ENCODE measurements at places on chromosomes 1 and 21.

- peak; percentile 63 for DNase-seq
These were observed 36.9 kb upstream of the TARBP1 start for GRCh38 chr1:234515821-234516241.

DNA sequence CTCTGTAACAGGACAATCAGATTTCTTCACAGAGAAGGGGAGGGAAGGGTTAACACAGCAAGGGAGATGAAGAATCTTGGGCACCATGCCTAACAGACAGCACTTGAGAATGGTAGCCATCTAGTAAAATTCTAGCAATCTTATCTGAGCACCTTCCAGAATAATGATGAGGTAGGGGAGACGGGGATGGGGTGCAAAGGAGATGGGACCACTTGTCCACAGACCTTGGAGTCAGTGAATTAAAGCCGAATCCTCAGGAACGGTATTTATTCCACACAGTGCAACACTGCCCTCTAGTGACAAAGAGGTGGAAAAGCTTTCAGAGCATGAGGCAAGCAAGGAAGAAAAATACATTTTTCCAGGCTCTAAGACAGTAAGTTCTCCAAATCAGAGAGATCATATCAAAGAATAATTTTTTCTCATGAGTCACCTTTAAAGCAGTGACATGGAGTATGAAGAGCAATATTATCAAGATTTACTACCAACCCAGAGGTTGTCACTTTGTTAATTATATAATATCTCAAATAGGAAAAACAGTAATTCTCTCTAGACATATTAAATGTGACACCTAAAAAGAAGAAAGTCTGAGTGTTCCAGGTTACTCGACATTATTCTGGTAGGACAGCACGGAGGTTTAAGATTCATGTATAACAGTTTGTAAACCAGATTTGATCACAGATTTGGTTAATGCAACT is 43.3 kb upstream of the LPAR3 start:
- peak; percentile 54 for DNase-seq

DNA sequence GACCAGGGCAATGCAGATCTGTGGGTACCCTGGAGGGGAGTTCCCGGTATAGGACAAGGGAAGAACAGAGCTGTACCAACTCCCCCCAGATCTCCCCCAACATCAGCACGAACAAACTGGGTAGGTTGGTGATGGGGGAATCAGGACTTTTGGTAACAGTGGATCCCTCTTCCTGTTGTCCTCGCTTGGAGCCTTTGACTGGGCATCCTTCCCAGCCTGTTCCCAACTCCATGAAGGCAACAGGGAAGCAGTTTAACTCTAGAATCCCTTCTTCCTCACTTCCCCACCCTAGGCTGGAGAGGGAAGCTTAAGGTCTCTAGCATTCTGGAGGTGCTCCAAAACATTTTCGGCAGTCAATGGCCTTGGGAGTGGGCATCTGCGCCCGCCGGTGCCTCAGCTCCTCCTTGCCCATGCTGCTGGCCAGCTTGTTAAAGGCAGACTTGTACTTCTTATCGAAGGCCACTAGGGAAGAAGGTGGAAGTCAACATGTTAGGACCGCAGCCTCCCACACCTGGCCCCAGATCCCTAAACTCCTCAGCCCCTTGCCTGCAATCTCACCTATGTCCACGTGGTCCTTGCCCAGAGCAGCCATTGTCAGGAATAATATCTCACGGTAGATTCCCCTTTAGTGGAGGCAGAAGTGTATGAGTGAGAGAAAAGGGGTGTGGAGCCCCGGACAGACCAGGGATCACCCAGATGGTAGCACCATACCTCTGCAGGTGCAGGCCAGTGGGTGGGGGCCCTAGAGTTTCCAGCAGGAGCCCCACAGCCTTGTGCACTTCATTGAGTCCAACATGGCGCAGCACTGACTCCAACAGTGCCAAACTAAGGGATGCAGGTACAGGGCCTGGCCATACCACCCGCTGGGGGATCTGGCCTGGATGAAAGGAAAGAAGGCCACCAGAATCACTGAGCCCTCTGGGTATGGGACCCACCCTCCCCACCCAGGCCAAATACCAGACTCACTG is 7.5 kb upstream of the GATAD2B start:
- no peak for DNase-seq

DNA sequence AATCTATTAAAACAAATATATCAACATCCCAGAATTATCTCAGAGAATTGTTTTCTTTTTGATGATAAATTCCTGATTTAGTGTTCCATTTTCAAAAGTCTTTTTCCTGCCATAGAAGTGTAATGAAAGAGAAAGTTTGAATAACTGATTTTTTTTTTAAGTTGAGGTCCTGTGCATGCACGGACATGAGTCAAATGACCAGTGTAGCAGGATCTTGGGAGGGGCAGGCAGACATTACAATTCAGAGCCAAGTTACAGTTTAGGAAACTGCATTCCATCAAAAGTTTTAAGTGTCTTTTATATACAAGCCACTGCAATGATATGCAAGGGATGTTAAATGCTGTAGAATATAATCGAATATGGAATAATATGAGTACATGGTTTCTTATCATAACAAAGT is 227.5 kb downstream of the HMCN1 start:
- no peak for DNase-seq

- peak; percentile 67 for DNase-seq
These were observed 194.6 kb downstream of the NRIP1 start for GRCh38 chr21:14869984-14870852.

- peak; percentile 34 for DNase-seq
These were observed 68.3 kb upstream of the BCAR3 start for GRCh38 chr1:93749894-93750301.

GRCh38 chr1:80282536-80282935 is 1276.0 kb upstream of the ADGRL4 start:
- no peak for DNase-seq

- no peak for DNase-seq
These were observed 15.9 kb upstream of the TTF2 start for GRCh38 chr1:117044217-117044616.

DNA sequence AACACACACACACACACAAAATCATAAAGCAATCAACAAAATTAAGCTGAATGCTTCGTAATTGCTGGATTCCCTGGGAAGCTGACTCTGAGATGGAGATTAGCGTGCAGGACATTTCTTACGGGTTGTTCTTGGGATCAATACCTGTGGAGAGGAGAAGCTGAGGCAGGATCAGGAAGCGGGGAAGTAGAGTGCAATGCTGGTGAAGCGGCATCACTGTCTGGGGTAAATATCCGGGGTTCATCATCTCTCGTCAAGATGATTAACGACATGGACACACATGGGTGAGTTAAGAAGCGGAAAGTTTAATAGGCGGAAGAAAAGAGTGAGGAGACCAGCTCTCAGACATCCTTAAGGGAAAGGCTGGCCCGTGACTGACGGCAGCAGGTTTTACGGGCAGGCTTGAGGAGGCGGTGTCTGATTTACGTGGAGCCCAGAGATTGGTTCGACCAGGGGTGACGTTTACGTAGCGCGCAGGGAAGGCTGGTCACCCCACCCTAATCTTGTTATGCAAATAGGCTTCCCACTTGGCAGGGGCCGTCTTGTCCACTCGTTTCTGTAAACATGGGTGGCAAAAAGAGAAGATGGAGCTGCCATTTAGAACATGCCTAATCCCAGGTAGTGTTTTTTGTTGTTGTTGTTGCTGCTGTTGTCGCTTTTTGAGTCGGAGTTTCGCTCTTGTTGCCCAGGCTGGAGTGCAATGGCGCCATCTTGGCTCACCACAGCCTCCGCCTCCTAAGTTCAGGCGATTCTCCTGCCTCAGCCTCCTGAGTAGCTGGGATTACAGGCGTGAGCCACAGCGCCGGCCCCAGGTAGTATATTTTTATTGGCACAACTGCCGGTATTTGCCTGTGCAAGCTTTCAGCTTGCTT is 135.6 kb upstream of the KCNJ15 start:
- DNase-seq: no peak

- DNase-seq: peak; percentile 98
These were observed 194.0 kb downstream of the TOMM20 start for GRCh38 chr1:234934611-234935033.

- no peak for DNase-seq
These were observed 259.9 kb downstream of the FAF1 start for GRCh38 chr1:50700214-50700613.

GRCh38 chr1:233730809-233731208 is 116.9 kb downstream of the KCNK1 start:
- DNase-seq: no peak

DNA sequence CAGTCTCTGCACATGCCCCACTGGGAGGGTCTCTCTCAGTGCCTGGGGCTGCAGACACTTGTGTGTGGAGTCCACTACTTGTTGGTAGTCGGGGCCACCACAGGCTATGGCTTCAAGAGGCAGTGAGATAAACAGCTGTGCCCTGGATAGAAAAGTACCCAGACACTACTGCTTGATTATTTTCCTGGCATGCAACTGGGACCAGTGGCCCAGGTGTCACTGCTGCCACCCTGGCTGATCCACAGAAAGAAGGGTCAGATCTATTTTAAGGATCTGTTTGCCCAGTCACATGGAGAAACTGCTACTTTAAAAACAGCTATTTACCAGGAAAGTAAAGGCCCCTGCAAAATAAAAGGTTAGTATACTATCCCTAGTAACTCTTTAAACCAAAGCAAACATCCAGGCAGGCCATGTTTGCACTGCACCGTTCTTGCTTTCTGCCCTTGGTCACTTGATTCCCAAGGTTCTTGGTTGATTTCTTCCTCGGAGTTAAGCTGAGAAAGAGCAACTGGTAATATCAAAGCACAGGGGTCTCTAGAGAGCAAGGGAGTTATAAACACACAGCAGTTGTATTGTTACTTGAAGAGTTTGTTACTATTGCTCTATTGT is 99.9 kb downstream of the GLUL start:
- DNase-seq: no peak

DNA sequence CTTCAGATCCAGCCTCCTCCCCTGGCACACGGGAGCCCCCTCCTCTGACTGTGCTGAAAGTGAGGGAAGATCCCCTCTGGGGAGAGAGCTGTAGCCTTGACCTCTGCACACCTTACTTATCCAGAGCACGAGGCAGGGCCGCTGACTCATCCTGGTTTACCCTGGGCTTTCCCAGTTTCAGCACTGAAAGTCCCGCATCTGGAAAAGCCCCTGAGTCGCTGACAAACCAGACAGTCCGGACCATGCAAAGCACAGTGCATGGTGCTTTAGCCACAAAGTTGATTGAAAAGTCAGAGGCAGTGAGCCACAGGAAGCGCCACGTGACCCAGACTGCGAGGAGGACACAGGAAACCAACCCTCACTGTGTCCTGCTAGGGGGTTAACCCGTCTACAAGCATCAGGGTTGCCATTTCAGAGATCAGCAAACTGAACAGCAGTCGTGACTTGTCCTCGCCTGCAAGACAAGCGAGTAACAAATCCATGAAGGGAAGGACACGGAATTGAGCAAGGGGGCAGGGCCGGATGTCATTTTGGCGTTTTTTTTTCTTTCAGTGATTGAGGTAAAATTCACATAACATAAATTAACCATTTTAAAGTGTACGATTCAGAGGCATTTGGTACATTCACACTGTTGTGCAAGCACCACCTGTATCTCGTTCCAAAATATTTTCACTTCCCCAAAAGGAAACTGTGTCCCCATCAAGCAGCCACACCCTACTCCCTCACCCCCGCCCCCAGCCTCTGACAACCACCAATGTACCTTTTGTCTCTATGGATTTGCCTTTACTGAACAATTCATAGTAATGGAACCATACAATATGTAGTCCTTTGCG is 19.9 kb upstream of the IFNGR2 start:
- DNase-seq: peak; percentile 99

GRCh38 chr1:5758859-5759578 is 233.2 kb downstream of the NPHP4 start:
- no peak for DNase-seq

DNA sequence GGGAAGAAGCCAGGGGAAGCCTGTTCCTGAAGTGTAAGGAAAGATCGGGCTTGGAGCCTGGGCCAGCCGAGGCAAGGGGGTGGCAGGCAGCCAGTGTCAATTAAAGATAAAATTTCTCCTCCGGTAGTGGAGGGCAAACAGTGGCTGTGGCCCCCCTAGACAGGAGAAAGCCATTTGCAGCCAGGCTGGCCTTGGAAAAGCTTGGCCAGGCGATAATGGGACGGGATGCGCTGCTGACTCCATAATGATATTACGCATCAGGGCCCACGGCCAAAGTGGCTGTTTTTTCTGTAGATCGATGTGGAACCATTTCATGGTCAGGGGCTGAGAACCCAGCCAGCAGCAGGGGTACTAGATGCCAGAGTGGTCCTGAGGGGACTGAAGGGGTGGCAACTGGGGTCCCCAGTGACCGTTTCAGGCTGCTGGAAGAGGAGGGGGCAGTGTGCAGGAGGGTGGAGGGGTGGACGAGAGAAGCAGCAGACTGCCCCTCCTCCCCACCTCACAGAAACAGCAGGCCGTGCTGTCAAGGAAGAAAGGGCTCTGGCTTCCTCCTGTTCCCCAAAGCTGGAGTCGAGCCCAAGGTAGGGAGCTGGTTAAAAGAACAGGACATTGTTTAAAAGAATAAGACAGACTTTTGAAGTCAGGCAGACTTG is 25.2 kb downstream of the KCNC4 start:
- DNase-seq: no peak

- DNase-seq: peak; percentile 1
These were observed 39.5 kb upstream of the FAM20B start for GRCh38 chr1:178986204-178986603.

DNA sequence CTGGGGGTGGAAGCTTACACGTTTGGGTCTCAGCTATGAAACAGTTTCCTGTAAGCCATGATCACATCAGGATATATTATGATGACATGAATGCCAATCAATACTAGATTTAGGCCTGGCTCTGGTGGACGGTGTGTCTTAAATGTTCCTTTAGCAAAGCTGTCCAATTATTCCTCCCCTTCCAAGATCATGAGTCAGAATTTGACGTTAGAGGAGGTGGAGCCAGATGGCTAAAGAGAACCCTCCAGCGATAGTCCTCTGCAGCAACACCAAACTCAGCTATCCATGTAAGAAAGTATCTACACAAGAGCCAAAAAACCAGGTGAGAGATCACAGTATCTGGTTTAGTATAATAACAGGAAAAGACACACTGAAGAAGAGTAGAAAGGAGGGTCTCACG is 47.8 kb downstream of the PACC1 start:
- no peak for DNase-seq

- no peak for DNase-seq
These were observed 3.7 kb downstream of the OLFML3 start for GRCh38 chr1:113982949-113983348.

DNA sequence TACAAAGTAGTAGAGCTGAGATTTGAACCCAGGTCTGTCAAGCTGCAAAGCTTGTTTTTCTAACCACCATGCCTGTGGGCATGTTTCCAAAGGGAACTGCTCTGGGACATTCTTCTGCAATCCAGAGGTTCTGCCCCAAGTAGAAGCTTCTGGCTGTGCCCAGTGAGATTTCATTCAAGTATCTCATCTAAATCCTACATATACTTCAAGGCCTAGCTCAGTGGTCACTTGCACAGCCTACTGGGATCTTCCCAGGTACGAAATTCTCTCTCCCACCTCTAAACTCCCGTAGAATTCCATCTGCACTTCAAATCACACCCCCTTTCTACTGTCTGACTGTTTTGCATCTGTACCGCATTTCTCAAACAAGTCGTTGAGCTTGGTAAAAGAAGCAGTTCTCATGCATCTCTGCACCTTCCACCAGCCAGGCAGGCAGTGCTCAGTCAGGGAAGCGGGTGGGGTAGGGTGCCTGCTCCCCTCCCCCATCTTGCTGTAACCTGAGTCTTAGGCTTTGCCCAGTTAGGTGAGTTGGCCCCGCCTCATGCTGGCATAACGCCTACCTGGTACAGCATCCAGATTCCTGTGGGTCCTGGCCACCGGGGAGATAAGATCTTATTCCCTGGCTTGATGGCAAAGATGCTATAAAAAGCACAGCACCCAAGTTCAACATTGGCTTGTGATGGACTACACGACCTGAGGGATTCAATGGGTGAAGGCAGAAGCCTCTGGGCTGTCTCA is 13.5 kb downstream of the SLC9A1 start:
- DNase-seq: no peak

- no peak for DNase-seq
These were observed 7.7 kb upstream of the MPZL1 start for GRCh38 chr1:167714098-167714438.
